Putamen (tissue), 1 donor: ENCODE measurements at places on chromosomes 3 and 15.

DNA sequence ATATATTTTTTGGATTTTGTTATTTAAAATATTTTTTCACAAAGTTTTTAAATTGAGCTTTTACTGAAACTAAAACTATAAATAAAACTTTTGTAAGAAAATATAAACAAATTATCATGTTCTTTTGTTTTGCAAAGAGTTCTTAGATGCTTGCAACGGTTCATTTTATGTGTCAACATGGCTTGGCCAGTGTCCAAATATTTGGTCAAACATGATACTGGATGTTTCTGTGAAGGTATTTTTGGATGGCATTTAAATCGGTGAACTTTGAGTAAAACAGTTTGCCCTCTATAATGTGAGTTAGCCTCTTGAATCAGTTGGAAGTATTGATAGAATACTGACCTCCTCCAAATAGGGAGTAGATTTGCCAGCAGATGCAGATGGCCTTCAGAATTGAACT, 612.6 kb upstream of the NECTIN3 start:
- DNase-seq: no peak

DNA sequence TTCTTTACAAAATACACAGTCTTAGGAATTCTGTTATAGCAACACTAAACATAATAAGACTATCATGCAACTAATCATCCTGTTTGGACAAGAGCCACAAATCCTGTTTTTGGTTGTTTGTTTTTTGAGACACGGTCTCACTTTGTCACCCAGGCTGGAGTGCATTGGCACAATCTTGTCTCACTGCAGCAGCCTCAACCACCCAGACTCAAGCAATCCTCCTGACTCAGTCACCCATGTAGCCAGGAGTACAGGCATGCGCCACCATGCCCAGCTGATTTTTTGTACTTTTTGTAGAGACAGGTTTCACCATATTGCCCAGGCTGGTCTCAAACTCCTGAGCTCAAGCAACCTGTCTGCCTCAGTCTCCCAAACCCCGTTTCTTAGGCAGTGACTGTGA, 28.3 kb downstream of the NEDD4 start:
- DNase-seq: no peak

GRCh38 chr15:100439514-100439913, 89.2 kb downstream of the CERS3 start:
- DNase-seq: no peak

DNA sequence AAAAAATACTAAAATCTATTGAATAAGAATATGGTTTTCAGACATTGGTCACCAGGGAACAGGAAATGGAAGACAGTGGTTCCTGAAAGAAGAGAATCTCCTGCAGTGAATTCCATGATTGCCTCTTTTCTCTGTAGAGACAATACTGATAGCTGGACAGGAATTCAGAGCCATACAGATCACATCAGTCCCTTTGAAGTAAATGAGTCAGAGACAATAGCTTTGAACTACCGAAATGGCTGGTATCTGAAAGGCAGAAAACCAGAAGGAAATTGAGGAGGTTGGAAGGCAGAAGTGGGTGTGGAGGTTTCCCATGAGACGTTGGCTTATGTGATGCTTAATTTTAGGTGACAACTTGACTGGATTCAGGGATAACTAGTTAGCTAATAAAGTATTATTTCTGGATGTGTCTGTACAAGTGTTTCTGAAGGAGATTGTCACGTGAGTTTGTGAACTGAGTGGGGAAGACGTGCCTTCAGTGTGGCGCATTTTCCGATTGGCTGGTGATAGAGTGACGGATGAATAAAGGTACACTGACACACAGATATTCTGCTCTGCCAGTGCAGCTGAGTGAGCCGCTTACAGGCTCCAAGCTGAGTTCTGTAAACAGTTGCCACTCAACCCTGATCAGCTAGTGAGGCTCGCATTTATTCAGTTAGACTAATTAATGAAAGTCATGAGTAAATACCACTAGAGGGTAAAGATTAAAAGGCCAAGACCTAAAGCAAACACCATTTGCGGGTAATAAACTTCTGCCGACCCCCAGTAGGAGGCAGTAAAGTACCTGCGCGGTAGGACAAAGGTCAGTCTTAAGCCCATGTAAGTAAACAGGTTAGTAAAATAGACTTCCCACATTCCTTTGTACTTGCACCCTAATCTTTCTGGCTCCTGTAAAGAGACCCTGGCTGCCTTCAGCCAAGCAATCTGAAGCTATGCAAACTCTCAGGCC, 1298.6 kb downstream of the SI start:
- DNase-seq: no peak

DNA sequence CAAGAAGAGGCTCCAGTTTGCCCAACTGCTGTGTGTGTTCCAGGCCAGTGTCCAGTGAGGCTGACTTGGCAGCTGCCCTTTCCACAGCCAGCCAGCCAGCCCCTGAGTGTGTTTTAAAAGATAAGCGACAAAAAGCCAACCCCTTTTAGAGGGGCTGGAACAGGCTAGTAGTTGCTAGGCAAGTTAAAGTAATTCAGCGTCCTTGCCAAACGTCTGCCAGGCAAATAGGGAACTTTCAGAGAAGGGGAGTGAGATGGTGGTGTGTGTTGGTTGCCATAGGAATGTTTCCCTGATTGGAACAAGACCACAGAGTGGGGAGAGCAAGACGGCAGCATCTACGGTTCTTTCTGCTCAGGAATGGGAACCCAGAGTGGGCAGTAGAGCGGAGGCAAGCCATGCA, 86.3 kb downstream of the TMEM108 start:
- peak; percentile 45 for DNase-seq

DNA sequence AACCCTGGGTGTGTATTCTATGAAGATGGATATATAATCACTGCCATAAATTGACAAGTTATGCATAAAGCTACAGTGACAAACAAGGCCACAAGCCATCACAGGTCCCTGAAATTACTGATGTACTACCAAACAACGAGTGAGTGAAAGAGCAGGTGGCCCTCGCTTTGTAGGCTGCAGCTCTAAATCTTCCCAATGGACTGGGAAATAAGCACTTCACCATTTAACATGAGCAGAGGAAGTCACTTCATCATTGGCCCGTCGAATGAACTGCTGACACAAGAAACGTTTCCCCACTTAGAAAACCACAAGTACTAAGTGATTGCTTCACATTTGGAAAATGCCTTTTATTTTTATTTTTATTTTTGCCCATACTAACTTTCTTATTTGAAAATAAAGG, 218.0 kb downstream of the ZNF385D start:
- DNase-seq: no peak

DNA sequence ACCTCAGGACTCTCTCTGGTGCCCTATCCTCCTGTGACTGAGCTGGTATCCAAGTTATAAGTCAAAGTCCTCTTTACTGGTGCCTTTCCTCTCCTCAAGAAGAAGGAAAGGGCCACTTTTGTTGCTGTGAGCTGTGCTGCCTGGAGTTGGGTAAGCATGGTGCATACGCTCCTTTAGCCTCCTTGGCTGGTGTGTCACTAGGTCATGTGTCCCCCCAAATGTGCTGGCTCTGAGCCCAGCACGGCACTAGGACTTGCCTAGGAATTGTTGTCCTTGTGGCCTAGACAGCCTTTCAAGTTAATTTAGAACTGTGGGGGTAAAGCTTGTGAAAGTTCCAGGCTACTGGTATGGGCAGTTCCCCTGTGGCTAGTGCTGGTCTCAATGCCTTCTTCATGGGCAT, 113.8 kb downstream of the UBE2E2 start:
- DNase-seq: no peak

DNA sequence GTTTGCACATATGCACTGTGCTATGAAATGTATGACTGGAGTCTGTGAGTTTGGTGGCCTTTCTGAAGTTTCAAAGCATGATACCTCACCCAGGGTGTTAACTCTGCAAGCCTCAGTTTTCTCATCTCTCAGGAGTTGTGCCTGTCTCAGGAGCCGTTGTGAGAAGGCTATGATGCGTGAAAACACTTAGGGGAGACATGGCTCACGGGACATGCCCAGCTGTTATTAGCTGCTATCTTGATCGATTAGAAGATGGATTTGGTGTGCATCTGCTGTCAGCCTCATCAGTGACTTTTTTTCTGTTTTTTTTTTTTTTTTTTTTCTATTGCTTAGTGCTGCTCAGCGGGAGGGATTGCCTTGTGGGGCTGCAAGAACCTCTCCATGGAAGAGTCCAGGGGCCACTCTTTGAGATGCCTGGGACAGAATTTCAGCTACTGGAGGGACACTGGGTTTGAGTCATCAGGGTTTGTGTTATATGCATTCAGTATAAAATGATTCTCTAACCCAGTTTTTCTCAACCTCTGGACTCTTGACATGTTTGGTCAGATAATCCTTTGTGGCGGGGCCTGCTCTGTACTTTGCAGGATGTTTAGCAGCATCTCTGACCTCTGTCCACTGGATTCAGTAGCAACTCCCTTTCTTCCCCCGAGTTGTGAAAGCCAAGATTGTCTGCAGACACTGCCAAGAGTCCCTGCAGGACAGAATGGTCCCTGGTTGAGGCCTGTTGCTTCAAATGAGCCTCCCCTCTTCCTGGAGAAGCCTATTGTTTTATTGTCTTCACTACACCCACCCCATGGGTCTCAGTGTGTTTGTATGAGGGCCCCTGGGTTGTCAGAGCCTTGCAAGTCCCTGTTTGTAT, 181.4 kb downstream of the CACNA2D3 start:
- no peak for DNase-seq

DNA sequence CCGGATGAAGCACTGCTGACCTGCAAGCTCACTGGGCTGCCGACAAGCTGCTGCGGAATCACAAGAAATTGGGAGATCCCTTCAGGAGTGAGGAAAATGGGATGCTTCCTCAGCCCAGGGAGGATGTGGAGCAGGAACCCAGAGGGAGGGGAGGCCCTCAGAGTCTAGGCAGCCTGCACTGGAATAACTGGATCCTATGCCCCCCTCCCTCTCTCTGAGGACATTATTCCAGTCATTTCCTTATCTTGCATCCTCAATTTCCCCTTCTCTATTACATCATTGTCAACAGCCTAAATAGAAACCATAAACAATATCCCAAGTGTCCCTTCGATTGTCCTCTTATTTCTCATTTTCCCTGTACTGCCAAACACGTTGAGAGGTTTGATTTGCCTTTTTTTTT, 169.0 kb downstream of the OPA1 start:
- DNase-seq: no peak

DNA sequence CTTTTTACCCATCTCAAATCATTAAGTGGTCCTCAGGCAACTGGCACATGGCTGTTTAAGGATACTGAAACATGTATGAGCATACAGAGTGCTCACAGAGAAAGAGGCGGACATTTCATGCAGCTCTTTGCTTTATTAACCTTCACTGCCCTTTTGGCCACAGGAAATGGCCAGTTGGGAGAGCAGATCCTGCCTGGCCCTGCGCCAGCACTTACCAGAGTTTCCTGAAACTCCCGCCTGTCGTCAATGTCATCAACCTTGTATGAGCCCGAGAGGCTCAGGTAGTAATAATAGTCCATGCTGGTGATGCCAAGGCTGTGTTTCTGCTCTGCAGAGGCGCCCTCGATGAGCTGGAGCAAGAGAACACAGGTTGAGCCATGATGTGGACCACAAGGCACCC, 17.8 kb downstream of the LDHAL6B start:
- no peak for DNase-seq

- no peak for DNase-seq
These were observed 264.7 kb upstream of the KCNH8 start for GRCh38 chr3:18883571-18883970.

DNA sequence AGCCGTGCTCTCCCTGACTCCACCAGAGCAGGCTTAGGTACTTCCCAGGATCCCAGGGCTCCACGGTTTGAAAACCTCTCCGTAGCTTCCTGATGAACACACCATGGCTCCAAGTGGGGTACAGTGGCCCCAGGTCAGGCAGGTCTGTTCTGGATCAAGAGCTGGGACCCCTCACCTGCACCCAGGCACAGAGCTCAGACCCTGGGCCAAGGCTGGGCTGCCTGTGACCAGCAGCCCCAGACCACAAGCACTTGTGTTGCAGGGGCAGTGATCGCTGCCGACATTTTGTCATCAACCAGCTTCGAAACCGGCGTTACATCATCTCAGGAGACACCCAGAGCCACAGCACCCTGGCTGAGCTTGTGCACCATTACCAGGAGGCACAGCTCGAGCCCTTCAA, 5.3 kb downstream of the SH2D7 start:
- no peak for DNase-seq

DNA sequence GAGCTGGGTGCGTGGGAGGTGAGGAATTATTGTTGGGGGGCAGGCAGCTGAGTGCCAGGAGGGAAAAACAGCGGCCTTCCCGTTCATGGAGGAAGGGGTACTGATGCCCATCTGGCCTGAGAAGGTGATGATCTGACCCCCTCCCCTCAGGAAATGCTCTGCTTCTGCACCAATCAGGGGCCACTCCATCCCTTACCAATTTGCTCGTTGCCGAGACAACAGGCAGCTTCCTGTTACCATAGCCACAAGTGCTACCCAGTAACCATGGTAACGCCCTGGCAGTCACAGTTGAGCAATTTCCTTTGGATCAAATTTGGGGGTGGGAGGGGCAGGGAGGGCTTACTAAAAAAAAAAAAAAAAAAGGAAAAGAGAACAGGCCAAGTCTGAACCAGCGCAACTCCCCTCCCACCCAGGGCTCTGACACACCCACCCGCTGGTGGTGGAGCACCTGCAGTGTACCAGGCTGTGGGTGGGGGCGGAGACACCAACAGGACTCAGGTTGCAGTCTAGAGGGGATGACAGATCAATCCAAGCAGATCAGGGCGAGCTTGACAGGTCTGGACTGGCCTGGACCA, 13.7 kb downstream of the CELF6 start:
- DNase-seq: peak; percentile 80

DNA sequence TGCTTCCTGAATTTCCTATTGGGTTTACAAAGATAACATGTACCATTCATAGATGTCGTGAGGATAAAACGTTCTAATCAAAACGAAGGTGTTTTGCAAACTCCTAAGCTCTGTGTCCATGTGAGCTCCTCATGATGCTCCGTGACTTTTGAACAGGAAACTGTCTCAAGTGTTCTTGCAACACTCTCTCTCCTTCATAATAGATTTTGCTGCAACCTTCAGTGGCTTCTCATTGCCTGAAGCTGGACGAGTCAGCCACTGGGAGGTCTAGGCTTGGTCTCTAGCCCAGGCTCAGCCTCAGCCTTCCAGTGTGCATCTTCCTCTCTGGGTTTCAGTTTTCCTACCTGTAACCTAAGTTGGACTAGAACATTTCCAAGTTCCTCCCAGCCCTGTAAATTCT, 18.7 kb upstream of the BCL2A1 start:
- DNase-seq: no peak

GRCh38 chr3:63689285-63689684, 36.8 kb downstream of the SNTN start:
- no peak for DNase-seq

- no peak for DNase-seq
These were observed 694 bp downstream of the ABTB1 start for GRCh38 chr3:127673191-127674100.

- DNase-seq: no peak
These were observed 193.6 kb upstream of the LRRC3B start for GRCh38 chr3:26428992-26429391.

GRCh38 chr3:84960581-84960980, 1.8 kb downstream of the CADM2 start:
- DNase-seq: no peak

DNA sequence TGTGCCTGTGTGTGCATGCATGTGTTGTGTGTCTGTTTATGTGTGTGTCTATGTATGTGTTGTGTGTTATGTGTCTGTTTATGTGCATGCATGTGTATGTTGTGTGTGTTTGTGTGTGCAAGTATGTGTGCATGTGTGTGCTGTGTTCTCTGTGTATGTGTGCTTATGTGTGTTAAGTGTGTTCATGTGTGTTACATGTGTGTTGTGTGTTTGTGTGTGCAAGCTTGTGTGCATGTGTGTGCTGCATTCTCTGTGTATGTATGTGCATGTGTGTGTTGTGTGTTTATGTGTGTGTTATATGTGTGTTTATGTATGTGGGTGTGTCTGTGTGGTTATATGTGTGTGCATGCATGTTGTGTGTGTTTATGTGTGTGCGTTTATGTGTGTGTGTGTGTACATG, 14.9 kb downstream of the UROC1 start:
- no peak for DNase-seq
